ENCODE measurements at places on chromosomes 3 and 15.

DNA sequence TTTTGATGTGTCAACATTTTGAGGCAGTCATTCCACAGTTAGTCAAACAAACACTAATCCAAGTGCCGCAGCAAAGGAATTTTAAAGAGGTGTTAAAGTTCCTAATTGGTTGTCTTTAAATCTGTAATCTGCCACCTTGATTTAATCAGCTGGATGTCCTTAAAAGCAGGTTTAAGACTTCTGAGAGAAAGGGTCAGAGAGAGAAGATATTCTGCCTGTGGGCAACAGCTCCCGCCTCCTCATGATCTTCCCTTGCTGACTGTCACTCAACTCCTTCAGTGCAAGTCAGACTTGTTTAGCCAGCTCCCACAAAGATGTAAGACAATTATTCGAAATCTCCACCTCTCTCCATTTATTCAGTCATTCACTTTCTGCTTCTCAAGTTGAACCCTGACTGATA lies 92.6 kb upstream of the MYRIP start:
- DNase-seq, result no peak

DNA sequence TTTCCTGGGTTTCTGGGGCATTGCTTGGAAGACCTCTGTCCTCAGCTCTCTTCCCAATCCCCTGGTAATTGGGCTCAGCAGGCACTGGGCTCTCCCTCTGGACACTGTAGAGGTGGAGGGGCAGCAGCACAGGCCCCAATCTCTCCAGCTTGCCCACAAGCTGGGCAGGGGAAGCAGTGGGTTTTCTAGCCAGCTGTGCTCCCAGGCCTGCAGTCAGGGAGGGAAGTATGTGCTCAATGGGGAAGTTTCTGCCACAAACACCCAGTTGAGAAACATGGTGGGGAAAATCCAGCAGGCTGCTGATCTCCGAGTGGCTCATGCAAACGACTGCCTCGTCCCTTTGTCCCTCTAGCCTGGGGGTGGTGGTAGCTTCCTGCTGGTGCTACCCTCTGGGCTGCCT lies 12.8 kb upstream of the RFT1 start:
- DNase-seq, result no peak

- no peak for DNase-seq
These were observed 1.9 kb downstream of the AQP9 start for GRCh38 chr15:58139989-58140522.

DNA sequence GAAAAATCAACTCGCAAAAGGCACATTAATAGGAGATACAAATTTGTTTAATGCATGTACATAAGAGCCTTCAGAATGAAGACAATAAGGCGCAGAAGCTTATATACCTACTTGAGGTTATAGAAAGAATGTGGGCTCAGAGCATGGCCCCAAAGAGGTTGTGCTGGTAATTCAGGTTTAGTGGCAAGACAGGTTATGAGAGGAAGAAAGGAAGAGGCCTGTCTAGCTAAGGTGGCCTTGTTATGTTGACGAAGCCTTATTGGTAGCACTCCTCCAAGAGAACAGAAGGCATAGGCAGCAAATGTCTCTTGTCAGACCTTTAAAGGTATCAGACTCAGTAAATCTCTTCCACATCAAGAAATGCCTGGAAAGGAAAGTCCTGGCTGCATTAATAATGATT lies 290.8 kb downstream of the MCTP2 start:
- no peak for DNase-seq

Data from AG09319 (cell line).